ENCODE measurements at places on chromosomes 3 and 15.
A peak's percentile ranks its signal among the peaks of the same experiment; 100 is the strongest.

GRCh38 chr3:161794551-161794950 lies 297.9 kb downstream of the OTOL1 start:
- DNase-seq = no peak

GRCh38 chr3:161031134-161031533 lies 74.0 kb downstream of the B3GALNT1 start:
- DNase-seq = no peak

DNA sequence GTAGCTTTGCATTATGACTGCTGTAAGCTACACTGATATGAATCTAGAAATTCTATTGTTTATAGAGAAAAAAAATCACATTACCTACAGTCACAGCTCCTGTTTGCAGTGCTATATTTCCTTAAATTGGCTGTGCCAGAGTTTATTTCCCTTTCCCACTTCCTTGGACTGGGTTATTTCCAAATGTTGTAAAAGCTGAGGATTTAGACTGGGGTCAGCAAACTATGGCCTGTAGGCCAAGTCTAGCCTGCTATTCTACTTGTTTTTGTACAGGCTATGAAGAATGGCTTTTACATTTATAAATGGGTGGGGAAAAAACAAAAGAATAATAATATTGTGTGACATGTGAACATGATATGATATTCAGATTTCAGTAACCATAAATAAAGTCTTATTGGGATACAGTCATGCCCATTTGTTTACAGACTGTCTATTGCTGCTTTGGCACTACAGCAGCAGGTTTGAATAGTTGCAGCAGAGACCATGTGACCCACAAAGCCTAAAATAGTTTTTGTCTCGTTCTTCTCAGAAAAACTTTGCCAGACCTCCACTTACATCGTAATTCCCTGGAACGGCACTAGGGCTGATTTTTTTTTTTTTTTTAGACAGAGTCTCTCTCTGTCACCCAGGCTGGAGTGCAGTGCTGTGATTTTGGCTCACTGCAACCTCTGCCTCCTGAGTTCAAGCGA lies 7.8 kb downstream of the GLDN start:
- DNase-seq = no peak

DNA sequence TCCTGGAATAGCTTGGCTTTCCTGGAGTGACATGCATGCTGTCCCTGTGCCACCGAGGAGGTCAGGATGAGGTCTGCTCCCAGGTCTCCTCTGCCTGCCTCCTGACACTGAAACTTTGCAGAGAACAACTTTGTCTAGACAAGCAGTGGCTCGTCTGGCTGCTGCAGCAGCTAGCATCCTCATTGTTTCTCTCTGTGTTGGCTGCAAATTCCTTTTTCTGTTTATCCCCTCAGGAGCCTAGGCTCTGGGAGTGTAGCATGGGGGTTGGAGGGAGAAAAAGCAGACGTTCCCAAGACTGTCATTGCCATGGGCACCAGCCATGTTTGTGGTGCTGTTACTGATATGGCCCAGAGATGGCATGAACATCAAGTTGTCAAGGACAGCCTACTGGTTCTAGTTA lies 208.7 kb upstream of the LRIG1 start:
- DNase-seq = no peak

- no peak for DNase-seq
These were observed 2.2 kb upstream of the KY start for GRCh38 chr3:134652886-134653630.

DNA sequence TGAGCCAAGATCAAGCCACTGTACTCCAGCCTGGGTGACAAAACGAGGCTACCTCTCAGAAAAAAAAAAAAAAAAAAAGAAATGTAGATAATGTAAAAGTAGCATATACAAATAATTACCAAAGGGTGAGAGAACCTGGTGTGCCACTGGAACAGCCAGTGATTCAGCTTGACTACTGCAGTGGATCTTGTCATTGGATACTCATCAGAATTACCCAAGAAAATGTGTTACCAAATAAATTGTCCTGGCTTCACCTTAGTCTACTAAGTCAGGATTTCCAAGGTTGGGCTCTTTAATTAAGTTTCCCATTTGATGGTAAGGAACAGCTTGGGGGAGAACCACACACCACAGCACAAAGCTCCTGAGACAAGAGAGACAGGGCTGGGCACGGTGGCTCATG lies 1.5 kb downstream of the NICN1 start:
- no peak for DNase-seq

- no peak for DNase-seq
These were observed 888 bp downstream of the TMEM115 start for GRCh38 chr3:50358355-50358910.

- no peak for DNase-seq
These were observed 22.4 kb downstream of the IDH2 start for GRCh38 chr15:90079619-90080457.

GRCh38 chr3:2266606-2267005 lies 167.9 kb downstream of the CNTN4 start:
- no peak for DNase-seq

GRCh38 chr3:178618896-178619295 lies 82.7 kb downstream of the KCNMB2 start:
- peak; percentile 68 for DNase-seq

DNA sequence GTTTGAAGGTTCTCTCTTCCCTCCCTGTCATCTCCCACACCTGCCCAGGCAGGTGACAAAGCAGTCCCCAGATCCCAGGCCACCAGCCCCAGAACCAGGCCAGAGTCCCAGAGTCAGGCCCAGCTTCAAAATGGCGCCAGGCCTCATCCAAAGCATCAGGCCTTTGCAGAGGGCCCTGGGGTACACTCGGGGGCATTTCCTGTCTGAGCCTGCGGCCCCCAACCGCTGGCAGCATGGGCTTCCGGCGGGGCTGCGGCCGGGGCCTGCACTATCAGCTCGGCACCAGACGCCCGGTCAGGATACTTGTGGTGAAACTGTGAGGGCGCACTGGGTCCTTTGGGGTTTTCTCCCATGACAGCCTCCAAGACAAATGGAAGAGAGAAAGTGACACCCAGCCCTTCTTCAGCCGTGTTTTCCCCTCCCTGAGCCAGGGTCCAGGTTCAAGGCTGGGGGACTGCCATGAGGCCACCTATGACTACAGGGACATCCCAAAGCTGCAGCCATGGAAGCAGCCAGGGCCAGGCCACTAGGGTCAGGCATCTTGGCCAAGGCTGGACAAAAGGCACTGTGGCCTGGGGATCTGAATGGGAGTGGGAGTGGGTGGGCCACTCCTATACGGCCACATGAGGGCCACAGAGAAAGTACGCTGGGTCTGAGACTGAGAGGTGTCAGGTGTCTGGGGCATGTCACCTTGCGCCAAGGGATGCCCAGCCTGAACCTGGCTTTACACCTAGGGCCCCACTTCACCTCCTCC lies 33.9 kb downstream of the RPN1 start:
- DNase-seq = no peak

DNA sequence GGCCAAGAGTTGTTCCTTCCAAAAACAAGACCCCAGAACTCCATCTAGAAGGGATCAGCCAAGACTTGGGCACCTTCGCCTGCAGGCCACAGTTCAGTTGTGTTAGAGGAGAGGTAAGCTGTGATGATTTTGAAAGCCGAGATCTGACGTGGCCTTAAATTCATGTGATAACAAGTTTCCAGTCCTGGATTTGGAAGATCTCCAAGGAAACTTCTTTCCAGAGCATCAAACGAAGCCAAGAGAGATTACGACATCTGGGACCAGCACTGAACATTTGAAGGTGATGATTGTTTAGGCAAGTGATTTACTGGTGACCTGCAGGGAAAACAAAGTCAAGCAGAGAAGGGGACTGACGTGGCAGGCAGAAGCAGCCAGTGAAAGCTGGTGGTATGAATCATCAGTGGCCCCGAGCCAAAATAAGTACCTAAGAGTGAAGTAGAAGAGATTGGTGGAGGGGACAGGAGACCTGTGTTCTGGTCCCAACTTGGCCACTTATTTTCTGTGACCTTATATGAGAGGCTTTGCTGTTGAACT lies 339.0 kb upstream of the PROK2 start:
- peak; percentile 49 for DNase-seq

DNA sequence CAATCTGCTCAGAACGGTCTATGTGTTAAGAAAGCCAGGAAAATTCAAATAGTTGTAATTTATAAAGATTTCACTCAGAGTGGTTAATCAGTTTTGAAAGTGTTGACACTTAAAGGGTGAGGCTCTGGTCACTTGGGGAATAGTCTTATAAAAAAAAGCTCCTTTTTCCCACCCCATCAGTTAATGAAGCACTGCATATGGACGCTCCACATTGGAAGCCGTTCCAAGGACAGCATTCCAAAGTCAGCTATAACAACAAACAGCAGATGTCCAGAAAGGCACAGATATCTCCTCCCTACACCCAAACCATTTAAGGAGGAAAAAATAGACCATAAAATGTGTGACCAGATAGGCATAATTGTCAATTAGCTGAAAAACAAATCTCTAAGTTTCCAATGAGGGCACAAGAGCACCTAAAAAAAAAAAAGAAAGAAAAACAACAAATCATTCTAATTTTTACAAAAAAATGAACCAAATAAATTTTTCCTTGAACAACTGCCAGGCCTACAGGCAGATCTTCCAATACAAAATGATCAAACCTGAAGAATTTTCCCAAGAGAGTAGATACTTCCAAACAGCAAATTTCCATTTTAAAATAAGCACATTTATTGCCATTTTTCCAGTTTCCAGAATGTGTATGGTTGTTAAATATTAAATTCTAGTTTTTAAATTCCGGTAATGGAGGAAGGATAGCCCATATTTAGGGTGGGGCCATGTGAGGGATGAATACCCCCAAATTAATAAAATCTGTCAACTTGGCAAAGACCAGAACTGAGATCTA lies 198.3 kb downstream of the ERC2 start:
- no peak for DNase-seq

- DNase-seq = no peak
These were observed 208.1 kb upstream of the PPP2R3A start for GRCh38 chr3:135757421-135757820.

GRCh38 chr15:57494581-57494980 lies 97.1 kb upstream of the MYZAP start:
- DNase-seq = no peak

GRCh38 chr3:171959532-171960089 lies 79.8 kb upstream of the FNDC3B start:
- DNase-seq = no peak
